PC-9 (cell line): ENCODE measurements at places on chromosomes 3 and 15. TPM values are rescaled to one million over a fixed set of nuclear protein-coding genes. Genes with fewer than 3 reads are reported as not detected.

TUSC7 gene
- not detected in 2 replicates for total RNA-seq

SSUH2 gene
- total RNA-seq = 1.6 and 6.1 TPM in 2 replicates

RTP1 gene
- not detected in 2 replicates for total RNA-seq

LINGO1 gene
- not detected in 2 replicates for total RNA-seq

SLC9C1 gene
- total RNA-seq = not detected in 2 replicates

LEKR1 gene
- total RNA-seq = 3.2 and 3.9 TPM in 2 replicates

TICRR gene
- 17.8 and 23.6 TPM in 2 replicates for total RNA-seq

CCDC9B gene
- total RNA-seq = 141 and 168 TPM in 2 replicates

ISY1 gene
- 62.3 and 63.1 TPM in 2 replicates for total RNA-seq

ZNF660 gene
- 1.0 and 1.2 TPM in 2 replicates for total RNA-seq

SAMD7 gene
- total RNA-seq = not detected in 2 replicates

GOLGA8R gene
- 0.90 and 1.4 TPM in 2 replicates for total RNA-seq

RBP2 gene
- total RNA-seq = not detected in 2 replicates

- DNase-seq = no peak
Measured at GRCh38 chr3:174776123-174776522, 83.0 kb upstream of the NAALADL2 start.

DNA sequence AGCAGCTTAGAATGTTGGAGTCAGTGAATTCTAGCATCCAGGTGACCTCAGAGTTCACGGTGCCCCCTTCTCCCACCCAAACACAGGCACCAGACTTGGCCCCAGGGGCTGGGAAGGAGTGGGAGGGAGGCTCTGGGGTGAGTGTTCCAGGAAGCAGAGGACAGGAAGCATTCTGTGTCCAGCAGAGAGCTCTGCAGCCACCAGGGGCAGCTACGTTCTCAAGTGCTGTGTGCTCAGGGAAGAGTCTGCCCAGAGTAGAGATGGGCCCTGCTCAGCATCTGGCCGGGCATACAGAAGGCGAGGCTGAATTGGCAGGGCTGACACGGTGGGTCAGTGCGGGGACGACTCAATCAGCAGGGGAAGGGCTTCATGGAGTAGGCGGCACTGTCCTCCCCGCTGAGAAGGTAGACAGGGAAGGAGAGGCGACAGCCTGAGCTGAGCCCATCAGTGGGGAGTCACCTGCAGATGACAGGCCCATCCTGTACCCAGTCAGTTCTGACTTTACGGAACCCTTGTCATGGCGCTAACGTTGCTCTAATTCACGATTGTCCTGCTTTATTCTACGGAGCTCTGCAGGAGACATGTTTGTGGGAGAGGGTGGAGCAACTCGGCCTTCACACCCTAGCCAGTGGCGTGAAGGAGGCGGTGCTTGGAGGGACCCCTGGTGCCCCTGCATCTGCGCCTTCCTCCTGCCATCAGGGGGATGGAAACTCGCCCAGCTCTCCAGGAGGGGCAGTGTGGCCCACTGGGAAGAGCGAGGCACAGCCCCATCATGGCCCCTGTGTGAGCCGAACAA is 82.2 kb downstream of the C3orf70 start:
- DNase-seq = peak; percentile 15

DNA sequence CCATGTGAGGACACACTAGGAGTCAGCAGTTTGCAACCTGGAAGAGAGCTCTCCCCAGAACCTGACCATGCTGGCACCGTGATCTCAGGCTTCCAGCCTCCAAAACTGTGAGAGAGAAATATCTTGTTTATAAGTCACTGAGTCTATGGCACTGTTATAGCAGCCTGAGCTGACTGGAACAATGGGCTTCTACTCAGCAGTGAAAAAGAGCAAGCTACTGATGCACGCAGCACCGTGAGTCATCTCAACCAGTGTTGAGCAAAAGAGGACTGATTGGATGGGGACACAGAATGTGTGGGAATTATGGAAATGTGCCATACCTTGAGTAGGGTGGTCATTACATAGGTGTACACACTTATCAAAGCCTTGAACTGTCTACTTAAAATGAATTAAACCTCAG is 230.4 kb downstream of the PLCL2 start:
- no peak for DNase-seq

GRCh38 chr3:102941786-102942185 is 507.0 kb downstream of the ZPLD1 start:
- no peak for DNase-seq

- no peak for DNase-seq
Measured at GRCh38 chr15:64990168-64990470, 405 bp upstream of the SPG21 start.

DNA sequence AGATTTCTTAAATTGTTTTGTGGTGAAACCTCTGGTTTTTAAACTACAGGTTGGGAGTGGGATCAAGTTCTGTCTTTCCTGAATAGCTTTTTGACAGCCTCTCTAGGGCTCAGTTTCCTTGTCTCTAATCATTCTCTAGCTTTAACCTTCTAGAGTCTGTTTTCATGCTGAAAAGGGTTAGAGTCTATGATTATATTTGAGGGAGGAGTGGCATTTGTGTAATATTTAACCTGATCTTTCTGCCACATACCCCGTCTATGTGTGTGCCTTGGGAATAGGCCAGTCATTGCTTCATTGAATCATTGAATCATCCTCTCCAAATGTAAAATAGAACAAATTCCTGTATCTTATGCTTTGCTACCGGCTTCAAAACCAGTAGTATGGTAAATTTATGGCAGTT is 204.9 kb downstream of the KLHL25 start:
- DNase-seq = no peak

GRCh38 chr3:114721864-114722263 is 425.2 kb downstream of the ZBTB20 start:
- no peak for DNase-seq

- DNase-seq = no peak
Measured at GRCh38 chr3:42935472-42935871, 29.5 kb downstream of the ZNF662 start.

GRCh38 chr15:89119489-89120478 is 31.5 kb downstream of the ABHD2 start:
- peak; percentile 94 for DNase-seq

DNA sequence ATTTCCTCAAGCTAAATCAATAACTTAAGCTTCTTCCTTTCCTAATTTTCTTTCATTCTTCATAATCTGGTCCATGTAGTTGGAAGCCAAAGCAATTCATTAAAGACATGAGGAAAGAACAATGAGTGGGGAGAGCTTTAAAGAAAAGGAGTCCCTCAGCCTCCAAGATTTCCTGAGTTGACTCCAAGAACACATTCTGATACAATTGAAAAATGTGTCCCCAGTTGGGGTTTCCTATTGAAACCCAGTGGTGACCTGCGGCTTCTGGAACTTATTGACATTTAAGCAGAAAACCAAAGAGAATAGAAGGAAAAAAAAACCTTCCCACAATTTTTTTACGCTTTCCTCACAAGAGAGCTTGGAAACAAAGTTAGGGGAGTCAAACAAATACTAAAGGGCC is 37.0 kb downstream of the ATP8B4 start:
- no peak for DNase-seq

DNA sequence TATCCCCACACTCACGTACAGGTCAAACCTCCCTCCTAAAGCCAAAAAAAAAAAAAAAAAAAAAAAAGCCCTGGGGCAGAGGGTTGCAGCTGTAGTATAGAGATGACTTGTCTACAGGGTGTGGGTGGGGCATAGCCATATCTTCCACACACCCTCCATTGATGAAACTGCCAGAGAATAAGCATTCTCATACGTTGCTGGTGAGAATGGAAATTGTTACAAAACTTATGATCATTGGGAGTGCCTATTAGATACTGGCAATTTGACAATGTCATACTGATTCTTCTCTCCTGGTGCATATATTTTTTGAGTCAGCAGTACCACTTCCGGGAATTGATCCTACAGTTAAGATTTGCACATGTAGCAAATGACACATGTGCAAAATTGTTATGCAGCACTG is 11.0 kb upstream of the CTNNB1 start:
- no peak for DNase-seq

- no peak for DNase-seq
Measured at GRCh38 chr3:116873142-116873541, 163.6 kb downstream of the TUSC7 start.

GRCh38 chr15:85583923-85584390 is 203.6 kb downstream of the AKAP13 start:
- peak; percentile 89 for DNase-seq

- no peak for DNase-seq
Measured at GRCh38 chr3:50255251-50255615, 13.7 kb upstream of the SEMA3B start.

DNA sequence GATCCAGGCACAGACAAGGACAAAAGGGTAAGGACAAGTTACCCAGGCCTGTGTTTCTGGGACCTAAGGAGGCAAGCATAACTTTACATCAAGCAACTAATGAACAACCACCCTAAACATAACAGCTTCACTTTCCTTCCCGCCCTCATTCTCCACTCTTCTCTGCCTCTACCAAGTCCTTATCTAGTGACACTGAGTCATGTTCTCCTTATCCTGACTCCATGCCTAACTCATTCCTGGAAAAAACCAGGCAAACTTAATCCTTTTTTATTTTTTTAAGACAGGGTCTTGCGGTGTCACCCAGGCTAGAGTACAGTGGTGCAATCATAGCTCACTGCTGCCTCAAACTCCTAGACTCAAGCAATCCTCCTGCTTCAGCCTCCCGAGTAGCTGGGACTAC is 44.5 kb downstream of the TMEM44 start:
- DNase-seq = no peak

- DNase-seq = no peak
Measured at GRCh38 chr15:94335616-94336015, 104.3 kb downstream of the MCTP2 start.

DNA sequence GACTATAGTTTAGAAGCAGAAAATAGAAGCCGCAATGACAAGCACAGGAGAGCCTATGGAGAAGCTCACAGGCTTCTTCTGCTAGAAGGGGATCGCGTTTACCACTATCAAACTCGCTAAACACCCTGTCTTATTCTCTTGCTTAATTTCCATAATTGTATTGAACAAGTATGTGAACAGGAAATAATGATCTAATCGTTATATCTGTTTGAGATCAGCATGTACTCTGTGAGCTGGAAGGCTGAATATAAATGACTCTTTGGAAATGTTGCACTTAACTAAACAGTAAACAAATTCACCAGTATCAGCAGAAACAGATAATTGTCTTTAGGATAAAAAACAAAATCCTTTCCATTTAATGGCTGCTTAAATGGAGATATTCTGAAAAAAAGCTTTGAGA is 15.0 kb downstream of the NEK10 start:
- DNase-seq = no peak

DNA sequence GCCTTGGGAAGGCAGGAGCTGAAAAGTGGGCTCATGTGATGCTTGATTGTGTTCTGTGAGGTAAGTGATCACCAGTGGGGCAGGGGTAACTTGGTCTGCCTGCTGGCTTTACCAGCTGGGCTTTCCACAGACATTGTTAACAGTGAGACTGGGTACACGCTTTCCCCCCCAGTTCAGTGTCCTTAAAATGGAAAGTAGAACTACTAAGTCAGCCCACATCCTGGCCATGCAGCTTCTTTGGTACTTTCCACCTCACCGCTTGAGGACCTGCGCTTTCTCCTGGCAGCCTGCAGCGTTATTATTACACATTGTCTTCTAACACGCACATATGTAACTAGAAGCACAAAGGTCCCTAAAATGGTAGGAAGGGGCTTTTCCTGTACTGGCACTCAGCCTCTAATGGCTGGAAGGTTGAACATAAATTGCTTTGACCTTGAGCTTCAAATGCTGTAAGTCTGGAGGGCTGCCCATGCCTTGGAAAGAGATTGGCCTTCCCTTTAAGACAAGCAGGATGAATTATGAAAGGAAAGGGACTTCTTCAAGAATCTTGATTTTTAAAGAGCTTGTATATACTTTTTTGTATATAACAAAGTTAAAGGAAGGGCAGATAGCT is 216.1 kb upstream of the ROPN1 start:
- DNase-seq = no peak

GRCh38 chr15:90836296-90836871 is 32.0 kb upstream of the FURIN start:
- DNase-seq = no peak

- no peak for DNase-seq
Measured at GRCh38 chr3:32048487-32049182, 57.8 kb upstream of the GPD1L start.

DNA sequence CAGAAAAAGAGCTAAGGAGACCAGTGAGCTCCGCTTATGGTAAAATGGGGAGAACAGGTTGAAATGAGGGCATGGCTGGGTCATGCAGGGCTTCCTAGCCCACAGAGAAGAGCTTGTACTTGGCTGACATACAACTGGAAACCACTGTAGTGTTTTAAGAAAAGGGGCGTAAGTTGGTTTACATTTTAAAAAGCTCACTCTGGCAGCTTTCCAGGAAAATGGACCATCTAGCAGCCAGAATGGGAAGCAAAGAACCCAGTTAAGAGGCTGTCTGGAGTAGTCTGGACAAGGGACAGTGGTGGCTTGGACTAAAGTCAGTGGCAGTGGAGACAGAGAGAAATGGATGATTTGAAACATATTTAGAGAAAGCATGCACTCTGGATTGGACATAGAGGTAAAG is 1.9 kb downstream of the MORC1 start:
- DNase-seq = no peak

- peak; percentile 97 for DNase-seq
Measured at GRCh38 chr3:172562871-172563865, 39.9 kb upstream of the TNFSF10 start.

- peak; percentile 38 for DNase-seq
Measured at GRCh38 chr3:172836390-172836997, 86.0 kb downstream of the ECT2 start.
